ENCODE measurements at places on chromosomes 1 and 21.

GRCh38 chr1:173202424-173203145 lies 4.5 kb downstream of the TNFSF4 start:
- DNase-seq, result peak; percentile 2

DNA sequence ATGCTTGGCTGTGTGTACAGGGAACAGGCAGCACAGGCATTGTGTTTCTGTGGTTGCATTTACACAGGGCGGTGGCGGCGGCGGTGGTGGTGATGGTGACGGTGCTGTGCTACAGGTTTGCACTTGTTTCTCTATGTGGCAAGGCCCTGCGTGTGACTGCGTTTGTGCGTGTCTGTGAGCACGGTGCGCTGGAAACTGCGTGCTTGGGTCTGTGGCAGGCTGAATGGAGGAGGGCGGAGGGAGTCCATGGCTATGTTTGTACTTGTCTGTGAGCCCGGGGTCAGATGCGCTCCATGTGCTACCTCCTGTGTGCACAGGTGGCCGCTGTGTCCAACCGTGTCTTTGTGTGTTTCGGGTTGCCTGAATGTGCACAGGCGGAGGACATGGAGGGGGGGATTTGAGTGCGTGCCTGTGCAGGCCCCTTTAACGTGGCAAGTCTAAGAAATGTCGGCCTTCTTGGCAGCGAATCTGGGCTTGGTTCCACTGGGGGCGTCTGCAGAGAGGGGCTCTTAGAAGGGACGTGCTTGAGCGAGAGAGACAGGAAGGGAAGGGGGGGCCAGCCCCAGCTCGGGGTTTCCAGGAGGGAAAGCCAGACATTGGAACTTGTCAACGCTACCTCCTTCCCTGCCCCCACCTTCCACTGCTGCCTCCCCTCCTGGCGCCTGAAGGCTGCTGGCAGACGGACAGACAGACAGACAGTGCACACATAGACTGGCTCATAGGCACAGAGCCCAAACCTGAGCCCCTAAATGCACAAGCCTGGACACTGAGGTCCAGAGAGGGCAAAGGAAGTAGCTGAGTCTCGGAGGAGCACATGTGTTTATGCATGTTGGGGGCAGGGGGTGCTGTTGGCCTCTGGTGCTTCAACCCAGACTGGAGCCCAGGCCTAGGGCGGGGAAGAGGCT lies 32.7 kb upstream of the WASF2 start:
- DNase-seq, result peak; percentile 57

- DNase-seq, result no peak
These were observed 17.7 kb downstream of the CLDN17 start for GRCh38 chr21:30148906-30149305.

DNA sequence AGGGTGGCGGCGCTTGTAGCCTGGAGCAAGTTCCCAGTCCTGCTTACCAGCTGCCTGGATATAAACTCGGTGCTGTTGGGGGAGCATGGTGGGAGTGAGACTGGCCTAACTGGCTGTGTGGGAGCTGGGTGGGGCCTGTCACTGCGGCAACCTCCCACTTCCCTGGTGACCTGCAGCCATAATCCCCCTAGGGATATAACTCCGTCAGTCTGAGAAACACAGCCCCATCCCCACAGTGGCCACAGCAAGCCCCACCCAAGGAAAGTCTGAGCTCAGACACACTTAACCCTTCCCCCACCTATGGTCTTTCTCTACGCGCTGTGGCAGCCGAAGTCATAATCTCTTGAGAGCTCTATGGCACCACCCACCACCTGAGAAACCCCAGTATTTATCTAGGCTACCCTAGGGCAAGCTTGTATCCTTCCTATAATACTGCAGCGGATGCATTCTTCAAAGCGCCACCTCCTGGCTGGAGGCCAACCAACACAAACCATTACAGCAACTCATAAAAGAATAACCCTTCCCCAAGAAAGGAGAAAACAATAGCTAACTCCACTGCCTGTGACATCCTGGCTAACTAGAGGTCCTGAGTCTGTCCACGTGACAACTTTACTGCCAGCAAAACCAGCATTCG lies 57.4 kb downstream of the ZNF648 start:
- DNase-seq, result no peak

DNA sequence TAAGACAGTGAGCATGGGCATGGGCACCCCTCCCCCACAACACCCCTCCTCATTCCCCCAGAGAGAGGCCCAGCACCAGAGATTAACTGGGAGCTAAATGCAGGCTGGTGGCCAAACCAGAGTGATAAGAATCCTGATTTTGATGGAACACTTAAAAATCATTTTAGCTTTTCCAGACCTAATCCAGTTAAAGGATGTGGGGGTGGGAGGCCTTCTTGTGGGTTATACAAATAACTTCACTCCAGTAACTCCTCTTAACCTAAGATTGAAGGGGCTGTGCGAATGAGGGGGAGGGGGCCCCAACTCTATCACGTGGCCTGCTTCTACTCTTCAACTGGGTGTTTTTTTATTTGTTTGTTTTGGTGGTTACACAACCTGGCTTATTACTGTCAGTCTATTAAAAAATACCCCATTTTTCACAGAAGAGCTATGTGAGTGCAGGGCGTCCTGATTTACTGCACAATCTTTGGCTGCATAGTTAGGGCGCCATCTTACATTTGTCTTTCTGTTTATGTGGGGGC lies 398.1 kb upstream of the LYPLAL1 start:
- no peak for DNase-seq

DNA sequence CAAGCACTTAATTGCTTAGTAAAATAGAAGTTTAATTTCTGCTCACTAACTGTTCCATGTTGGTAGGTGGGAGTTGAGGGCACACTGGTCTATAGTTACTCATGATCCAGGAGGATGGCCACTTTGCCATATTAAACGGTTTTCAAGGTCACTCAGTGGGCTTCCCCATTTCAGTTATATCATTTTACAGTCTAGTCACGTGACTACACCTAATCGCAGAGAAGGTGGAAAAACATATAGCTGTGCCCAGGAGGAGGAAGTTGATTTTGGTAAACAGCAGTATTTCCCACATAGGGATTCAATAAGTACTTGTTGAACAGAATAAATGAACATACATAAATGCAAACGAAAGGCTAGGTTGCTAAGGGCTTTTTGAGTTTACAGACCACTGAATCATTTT lies 541.1 kb upstream of the CAMK1G start:
- no peak for DNase-seq

GRCh38 chr1:168157638-168158037 lies 20.9 kb upstream of the GPR161 start:
- DNase-seq, result no peak

GRCh38 chr1:186965847-186966246 lies 137.1 kb downstream of the PLA2G4A start:
- DNase-seq, result no peak

DNA sequence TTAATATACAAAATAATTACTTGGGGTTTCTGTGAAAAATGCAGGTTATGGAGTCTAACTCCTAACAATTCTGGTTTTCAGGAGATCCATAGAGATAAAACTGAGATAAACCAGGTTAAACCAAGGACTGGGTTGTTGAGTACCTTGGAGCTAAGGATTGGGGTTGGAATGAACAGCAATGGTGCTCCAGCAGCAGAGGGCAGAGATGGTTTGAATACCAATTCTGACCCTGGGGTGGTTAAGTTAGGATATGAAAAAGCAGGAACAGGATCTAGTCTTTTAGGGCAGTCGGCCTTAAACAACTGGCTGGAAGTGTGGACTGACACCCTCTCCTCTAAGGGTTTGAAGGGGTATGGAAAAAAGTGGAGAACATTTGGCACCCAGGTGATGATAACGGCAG lies 53.0 kb downstream of the UROD start:
- no peak for DNase-seq

DNA sequence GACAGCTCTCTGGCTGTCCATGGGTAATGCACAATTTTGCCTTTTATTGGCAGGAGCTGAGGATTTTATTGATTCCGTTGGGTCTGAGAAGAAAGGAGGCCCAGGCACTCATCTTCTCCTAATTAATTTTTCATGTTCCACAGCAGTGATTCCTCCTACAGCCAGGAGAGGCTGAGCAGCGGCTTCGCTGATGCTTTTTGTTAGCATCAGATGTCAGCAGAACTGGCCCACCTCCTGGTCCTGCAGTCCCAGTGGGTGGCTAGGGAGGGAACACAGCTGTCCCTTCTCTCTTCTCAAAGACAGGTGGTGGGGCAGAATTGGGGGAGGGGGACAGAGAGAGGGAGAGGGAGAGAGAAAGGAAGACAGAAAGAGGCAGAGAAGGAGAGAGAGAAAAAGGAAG lies 5.7 kb downstream of the MT1HL1 start:
- DNase-seq, result no peak

DNA sequence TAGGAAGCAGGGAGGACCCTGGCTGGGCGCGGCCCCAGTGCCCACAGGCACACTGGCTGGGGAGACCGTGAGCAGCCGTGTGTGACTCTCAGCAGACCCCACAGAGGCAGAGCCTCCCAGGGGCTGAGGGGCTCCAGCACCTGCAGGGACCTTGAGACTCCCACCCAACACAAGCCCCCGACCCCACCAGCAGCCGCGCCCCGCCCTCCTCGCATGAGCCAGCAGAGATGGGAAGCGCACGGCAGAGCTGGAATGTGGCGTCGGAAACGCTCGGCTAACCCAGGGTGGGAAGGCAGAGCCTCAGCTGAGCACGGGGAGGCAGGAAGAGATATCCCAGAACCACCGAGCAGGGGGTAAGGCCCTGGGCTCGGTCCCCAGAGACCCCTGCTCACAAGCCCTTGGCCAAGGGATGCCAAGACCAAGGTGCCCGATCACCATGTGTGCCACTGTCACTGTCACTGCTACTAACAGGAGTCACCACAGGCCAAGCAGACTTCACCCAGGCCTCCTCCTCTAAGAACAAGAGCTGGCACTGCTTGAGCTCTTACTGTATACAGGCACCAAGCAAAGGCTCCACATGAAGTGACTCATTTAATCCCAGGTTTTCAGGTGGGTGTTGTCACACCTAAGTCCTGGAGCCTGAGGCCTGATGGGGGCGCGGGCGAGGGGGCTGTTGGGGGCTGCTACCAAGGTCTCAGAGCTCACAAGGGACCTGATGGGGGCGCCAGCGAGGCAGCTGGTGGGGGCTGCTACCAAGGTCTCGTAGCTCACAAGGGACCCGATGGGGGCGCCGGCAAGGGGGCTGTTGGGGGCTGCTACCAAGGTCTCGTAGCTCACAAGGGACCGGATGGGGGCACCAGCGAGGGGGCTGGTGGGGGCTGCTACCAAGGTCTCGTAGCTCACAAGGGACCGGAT lies 20.1 kb downstream of the MEGF6 start:
- DNase-seq, result no peak

DNA sequence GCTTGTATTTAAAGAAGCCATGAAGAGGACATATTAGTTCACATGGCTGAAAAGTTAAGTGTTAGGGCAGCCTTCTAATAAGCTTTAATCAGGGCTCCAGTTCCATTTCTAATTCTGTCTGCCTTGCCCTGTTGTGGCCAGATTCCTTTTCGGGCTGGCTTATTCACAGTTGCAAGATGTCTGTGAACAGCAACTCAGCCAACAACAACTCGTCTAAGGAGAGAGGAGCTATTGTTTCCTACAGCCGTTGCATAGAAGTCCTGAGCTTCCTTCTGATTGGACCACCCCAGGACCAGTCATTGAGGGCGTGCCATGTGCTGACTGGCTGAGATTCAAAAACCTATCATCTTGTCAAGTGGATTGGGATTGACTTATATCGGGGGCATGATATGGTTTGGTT lies 18.6 kb upstream of the COQ8A start:
- DNase-seq, result no peak

GRCh38 chr1:150233359-150234308 lies 2.3 kb downstream of the ANP32E start:
- DNase-seq, result no peak

GRCh38 chr1:15727424-15727823 lies 8.6 kb upstream of the SLC25A34 start:
- DNase-seq, result no peak

DNA sequence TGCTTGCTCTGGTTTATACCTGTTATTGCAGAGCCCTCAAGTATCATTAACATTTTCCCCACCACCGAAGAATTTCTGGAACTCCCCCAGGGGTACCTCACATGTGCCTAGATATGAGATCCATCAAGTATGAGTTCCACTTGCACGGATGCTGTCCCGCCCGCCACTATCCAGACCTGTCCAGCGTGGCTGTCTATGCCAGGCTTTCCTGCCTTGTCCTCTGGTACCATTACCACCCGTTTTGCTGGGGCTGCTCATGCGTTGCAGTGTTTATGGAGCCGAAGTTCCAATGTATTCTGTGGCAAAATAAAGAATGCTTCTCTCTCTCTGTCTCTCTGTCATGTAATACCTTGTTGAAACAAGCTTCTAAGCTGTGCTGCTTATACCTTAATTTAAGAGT lies 543.5 kb upstream of the PTBP2 start:
- no peak for DNase-seq

DNA sequence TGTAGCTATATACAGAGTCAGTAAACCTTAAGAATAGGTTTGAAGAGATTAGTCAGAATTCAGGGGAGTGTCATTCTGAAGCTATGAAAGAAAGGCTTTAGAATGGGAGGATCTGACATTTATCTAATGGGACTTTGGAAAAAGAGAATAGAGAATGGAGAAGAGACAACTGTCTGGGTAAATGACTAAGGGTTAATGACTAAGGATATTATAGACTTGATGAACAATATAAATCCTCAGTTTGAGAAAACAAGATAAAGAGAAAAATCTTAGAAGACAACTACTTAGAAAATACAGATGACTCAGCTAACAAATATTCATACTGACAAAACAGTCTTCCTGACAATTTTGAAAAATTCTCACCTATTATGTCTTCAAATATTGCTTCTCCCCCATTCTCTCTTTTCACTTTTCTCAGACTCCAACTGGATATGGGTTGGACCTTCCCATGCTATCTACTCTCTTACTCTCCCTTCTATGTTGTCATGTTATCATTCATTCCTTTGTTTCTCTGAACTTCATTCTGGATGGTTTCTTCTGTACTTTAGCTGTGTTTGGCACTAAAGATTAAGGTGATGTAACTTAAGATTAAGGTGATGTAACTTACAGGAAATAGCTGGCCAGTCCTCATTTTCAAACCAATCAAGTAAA lies 20.4 kb downstream of the SLC16A1 start:
- DNase-seq, result no peak

- DNase-seq, result peak; percentile 64
These were observed 260.5 kb downstream of the PRDM2 start for GRCh38 chr1:13960375-13960987.

DNA sequence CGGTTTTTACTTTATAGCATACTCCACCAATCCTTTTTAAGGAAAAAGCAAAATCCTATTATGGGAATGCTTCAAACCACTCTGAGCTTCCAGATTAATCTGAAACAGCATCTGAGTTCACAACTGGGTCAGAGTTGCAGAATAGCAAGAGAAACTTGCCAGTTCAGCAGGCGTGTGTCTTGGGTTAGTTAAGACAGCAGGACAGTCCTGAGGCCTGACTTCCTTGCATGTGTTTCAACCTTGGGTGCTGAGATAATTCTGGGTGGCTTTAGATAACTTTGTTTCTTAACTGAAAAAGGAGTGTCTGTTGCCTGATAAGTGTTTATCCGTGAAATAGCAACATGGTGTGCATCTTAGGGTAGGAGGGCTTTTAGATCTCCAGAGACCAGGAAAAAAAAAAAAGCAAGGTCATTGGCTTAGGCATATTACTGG lies 169.2 kb downstream of the DHRS3 start:
- DNase-seq, result no peak
